NCI-H1930 (cell line): ENCODE measurements at places on chromosomes 3 and 15.
A peak's percentile ranks its signal among the peaks of the same experiment; 100 is the strongest.

- no peak for DNase-seq
These were observed 47.4 kb downstream of the CLSTN2 start for GRCh38 chr3:139982404-139982803.

GRCh38 chr3:121654493-121655385 lies 6.0 kb downstream of the HCLS1 start:
- no peak for DNase-seq

GRCh38 chr3:60555686-60556354 lies 695.4 kb downstream of the FHIT start:
- no peak for DNase-seq

GRCh38 chr15:100725121-100726069 lies 123.0 kb downstream of the ASB7 start:
- no peak for DNase-seq

- DNase-seq = no peak
These were observed 31.1 kb upstream of the RYR3 start for GRCh38 chr15:33279613-33280205.

DNA sequence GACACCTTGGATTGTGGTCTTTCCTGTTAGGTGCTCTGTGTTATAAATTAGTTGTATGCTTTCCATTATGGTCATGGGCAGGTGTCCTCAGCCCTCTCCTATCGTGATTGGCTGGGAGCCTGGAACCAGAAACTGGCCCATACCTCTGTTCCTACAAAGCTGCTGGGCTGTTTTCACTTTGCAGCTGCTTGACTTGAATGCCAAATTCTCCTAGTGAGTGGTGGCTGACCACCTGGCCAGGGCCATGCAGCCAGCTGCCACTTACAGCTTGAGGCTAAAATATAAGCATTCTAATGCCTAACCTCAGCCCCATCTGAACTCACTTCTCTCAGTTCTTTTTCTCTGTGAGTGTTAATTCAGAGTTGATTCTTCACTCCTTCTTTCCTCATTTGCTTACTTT lies 239.3 kb upstream of the GBE1 start:
- DNase-seq = no peak

GRCh38 chr3:188452158-188452772 lies 298.3 kb downstream of the LPP start:
- DNase-seq = no peak

DNA sequence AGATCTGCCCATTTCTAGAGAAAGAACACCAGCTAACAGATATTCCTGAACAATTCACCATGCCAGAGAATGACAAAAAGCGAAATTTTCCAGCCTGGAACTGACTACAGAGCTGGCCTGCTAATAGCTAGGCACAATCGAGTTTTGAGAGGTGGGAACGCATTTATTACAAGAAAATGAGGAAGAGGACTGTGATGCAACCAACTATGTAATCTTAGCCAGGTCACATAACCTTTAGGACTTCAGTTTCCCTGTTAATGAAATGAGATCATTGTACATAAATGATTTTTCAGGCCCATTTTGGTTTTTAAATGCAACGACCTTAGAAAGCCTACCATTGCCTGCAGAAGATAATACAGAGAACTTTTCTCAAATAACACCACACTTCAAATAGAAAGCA lies 72.1 kb upstream of the SETMAR start:
- no peak for DNase-seq

GRCh38 chr3:12750223-12750622 lies 8.8 kb downstream of the TMEM40 start:
- no peak for DNase-seq

DNA sequence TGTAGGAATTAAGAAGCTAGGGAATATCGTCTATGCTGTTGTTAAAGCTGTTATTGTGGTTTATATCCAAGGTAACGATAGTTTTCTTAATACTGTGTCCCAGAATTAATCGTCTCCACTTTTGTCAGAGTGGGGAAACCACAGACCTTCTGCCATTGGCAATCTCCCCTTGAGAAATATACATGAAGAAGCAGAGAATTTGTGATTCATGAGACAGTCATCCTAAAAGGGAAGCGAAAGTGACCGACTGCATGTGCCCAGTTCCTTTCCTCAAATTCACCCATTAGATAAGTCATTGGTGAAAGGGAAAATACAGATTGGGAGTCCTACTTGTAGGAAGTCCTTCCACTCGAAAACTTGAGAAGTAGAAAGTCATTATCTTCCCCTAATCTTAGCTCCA lies 26.6 kb downstream of the DIPK2A start:
- DNase-seq = no peak

DNA sequence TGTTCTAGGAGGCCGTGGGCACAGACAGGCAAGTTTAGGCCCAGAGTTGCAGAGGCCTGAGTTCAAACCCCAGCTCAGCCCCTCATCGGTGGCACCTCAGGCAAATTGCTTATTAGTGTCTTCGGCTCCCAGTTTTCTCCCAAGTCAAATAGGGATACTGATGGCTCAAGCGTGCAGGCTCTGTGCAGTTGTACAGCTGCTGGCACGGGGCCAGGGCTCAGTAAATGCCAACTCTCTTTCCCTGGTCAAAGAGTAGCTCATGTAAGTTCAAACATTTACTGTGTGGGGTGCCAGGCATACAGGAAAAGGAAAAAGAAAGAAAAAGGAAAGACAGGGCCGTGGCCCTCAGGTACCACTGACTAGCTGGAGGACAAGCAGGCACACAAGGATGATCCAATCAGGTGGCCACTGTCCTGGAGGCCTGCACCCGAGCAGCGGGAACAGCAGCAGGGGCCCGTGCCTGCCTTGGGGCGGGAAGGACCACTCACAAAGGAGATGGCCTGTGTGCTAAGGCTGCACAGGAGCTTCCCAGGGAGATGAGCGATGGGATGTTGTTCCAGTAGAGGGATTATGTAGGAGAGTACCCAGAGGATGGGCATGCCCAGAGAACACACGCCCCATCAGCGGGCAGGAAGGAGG lies 70.8 kb downstream of the TBC1D2B start:
- no peak for DNase-seq

- DNase-seq = no peak
These were observed 31.3 kb downstream of the GMNC start for GRCh38 chr3:190831225-190831624.

- no peak for DNase-seq
These were observed 2.1 kb upstream of the CCDC174 start for GRCh38 chr3:14649466-14649865.

- DNase-seq = no peak
These were observed 374.8 kb upstream of the PDZRN3 start for GRCh38 chr3:73999501-73999900.

DNA sequence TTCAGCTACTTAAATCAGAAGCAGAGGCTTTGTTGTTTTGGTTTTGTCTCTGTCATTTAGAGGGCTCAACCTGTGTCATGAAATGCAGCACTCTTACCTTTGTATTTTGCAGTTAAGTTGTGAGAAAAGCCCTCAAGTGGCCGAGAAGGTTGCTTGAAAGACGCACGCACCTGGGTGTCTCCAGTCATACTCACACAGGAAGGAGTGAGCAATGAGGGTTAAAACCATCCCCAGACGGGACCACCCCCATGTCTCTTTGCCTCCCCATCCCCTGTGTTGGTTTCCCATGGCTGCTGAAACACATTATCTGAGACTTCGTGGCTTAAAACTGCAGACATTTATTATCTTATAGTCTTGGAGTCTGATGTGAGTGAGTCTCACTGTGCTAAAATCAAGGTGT lies 376.1 kb upstream of the CFAP20DC start:
- DNase-seq = no peak

DNA sequence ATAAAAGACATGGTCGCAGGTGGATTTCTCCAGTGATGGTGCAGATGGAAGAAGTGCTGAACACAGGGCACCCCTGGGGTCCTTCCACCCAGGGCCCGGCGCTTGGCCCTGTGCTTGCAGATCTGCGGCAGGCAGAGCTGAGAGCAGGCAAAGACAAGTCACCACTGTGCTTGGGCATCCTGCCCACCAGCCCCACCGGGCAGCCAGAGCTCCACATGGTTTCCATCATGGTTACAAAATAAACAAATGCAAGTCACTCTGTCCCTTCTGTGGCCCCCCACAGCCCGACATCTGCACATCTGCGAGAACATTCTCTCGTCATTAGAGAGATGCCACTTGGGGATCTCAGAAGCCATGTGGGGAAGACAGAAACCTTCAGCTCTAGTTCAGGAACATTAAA lies 37.6 kb upstream of the SFMBT1 start:
- no peak for DNase-seq

- no peak for DNase-seq
These were observed 6.7 kb upstream of the RNF13 start for GRCh38 chr3:149806171-149806778.

GRCh38 chr3:107220538-107220937 lies 156.7 kb upstream of the CCDC54 start:
- no peak for DNase-seq

DNA sequence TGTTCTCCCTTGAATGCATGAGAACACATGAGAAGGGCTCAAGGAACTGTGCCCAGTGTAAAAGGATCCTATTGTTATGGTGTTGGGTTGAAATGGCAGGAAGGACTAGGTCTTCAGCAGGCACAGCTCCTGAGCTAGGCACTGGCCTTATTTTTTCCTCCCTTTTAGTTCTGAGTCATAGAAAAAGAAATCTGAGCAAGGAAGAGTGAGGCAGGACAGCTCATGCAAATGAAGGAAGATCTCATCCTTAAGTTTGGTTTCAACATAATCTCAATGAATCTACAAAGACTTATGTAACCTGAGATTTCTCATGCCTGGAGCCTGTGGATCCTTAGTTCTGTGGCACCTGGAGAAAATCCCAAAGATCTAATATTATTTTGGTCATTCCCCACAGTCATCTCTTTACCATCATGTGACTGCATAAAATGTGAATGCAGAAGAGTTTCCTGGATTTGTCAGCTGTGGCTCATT lies 188.6 kb upstream of the TBL1XR1 start:
- DNase-seq = no peak

DNA sequence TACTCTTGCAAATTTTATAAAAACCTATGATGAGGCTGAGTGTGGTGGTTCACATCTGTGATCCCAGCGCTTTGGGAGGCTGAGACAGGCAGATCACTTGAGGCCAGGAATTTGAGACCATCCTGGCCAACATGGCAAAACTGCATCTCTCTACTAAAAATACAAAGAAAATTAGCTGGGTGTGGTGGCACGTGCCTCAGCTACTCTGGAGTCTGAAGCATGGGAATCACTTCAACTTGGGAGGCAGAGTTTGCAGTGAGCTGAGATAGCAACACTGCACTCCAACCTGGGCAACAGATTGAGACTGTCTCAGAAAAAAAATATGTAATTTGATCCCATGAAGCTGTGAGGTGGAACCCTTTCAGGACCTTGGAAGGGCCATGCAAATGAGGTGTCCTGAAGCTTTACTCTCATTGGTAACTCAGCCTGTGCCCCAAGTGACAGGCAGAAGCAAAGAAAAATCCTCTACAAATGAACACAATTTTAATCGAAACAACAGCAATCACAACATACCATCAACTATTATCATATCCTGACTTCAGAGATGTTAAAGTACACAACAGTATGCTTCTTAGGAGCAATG lies 84.6 kb upstream of the CDV3 start:
- DNase-seq = no peak

DNA sequence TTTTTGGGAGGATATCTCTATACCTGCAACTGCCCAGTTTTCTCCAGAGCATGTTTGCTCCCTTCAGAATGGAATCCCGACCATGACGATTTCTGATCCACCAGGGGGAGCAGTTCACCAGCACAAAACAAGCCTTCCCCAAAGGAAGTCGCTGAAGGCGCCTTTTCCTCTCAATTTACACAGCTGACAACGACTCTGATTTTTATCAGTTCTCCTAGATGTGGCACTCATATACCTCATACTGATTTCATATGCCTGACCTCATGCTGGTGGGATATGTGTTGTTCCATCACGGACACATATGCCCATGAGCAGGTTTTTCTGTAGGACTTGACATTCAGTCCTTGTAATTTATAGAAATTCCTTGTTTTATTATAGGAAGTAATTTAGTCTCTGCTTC lies 1028.2 kb downstream of the MCTP2 start:
- peak; percentile 15 for DNase-seq

DNA sequence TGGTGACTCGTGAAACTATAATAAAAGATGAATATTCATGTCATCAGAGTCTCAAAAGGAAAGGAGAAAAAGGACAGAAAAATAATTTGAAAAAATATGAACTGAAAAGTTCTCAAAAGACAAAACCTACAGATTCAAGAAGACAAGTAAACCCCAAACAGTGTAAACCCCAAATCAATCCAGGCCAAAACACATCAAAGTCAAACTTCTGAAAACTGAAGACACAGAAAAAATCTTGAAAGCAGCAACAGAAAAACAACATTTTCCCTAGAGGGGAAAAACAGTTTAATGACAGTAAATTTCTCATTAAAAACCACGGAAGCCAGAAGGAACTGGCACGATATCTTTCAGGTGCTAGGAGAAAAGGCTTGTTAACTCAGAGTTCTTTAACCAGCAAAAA lies 143.8 kb downstream of the PEAK1 start:
- DNase-seq = no peak

GRCh38 chr3:185595526-185595925 lies 9.4 kb downstream of the SENP2 start:
- DNase-seq = no peak

DNA sequence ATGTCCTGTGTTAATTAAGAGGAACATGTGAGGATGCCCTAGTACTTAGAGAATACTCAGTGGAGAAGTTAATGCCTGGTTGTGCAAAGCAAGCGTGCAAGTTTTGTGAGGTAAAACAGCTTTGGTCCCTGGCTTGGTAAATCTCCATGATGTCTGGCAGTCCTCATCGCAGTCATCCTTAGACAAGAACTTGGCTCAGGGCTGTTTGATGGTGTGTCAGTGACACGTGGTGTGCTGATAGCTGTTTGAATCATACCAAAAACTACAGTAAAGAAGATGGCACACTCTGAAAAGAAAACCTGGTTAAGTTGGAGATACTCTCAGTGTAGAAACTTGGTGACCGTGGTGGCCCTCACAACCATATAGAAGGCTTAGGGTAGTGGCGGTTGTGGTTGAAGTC lies 361.7 kb downstream of the FEZF2 start:
- DNase-seq = no peak

DNA sequence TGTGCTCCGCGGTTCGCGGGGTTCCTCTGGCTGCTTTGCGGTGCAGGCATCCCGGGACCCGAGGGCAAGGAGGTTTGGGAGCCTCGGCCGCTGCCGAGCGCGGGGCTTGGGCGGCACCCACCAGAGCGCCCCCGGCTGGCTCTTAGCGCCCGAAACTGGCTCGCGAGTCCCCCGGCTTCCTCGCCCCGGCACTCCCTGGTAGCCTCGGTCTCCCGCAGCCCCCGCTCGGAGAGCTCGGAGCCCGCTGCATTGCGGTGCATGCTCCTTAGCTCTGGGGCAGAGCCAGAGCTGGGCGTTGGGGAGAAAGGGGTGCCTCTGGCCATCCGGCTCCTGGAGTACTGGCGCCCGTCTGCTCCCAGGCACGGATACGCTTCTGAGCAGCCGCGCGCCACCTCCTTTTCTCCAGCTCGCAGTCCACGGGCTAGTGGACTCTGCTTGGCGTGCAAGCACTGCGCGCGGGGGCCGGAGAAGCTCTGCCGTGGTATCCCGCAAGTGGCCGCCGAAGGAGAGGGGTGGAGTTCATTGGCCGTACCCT lies 753 bp downstream of the EPHB1 start:
- DNase-seq = peak; percentile 14

- DNase-seq = no peak
These were observed 86.1 kb downstream of the TJP1 start for GRCh38 chr15:29736012-29736743.

GRCh38 chr3:58419780-58420507 lies 13.7 kb downstream of the PDHB start:
- DNase-seq = no peak
